Heart left ventricle (tissue), 16 donors: ENCODE measurements at places on chromosomes 6 and 20.

GRCh38 chr20:58342104-58342945 is 32.8 kb downstream of the RAB22A start:
- DNase-seq: no peak

DNA sequence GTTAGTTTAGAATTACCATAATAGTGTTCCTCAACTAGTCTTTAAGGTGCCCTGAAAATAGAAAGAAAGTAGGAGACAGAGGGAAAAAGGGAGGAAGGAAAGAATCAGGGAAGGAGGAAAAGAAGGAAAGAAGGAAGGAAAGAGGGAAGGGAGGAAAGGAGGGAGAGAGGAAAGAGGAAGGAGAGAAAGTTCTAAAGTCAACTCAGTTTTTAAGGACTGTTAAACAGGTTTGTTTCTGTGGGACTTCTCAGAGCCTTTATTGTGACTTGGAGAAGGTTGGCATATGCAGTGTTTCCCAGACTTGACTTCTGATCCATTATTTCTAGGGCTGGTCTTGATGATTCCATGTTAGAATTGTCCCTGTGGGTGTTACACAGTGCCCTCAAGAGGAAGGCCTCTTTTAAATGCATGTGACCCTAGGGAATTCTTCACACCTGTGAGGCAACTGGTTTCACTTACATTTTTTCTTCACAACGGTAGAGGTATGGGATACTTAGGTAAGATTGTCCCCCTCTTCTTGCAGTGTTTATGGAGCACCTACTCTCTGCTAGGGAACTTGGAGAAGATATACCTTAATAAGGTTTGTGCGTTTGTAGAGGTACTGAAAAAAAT is 132.7 kb upstream of the GMDS start:
- DNase-seq: no peak

GRCh38 chr20:3648951-3649350 is 14.2 kb downstream of the GFRA4 start:
- DNase-seq: no peak

GRCh38 chr20:47468290-47469050 is 33.2 kb upstream of the NCOA3 start:
- DNase-seq: no peak

DNA sequence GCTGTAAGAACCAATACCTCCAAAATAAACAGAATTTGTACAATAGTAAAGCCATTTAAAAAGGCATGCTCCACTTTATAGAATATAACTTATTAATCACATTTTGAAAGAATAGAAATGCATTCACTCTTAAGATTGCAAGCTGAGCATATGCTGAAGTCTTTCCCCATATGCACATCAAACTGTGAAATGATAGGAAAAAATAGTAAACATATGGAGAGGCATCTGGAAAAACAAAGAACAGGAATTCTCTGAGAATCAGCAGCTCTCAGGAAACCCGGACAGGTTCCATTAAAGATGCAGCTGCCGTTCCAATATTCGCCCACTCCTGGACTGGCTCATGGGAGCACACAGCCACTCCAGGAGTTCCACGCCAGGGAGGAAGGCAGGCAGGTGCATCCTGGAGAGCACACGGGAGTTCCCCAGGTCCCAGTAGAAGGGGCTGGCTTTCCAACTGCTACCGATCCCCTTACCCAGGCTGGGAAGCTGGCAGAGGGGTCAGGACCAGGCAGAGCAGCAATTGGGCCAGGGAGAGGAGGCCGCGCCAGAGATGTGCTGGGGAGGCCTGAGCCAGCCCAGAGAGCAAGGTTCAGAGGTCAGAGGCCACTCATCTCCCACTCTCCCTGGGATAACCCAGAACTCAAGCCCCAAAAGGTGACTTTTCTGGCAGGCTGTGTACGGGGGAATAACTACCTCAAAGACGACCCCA is 111.1 kb downstream of the DLL1 start:
- no peak for DNase-seq

GRCh38 chr20:50513169-50514034 is 3.2 kb downstream of the PTPN1 start:
- DNase-seq: no peak

- DNase-seq: no peak
Observed at GRCh38 chr6:88141561-88142296, 24.4 kb downstream of the CNR1 start.

GRCh38 chr20:34711813-34712430 is 7.8 kb downstream of the TP53INP2 start:
- DNase-seq: no peak

GRCh38 chr6:110653381-110653780 is 161.9 kb downstream of the CDK19 start:
- DNase-seq: no peak
